ENCODE measurements at places on chromosomes 11 and 22. TPM values are rescaled to one million over a fixed set of nuclear protein-coding genes. Genes with fewer than 3 reads are reported as not detected.

The OR52H1 gene
- not detected for total RNA-seq

The OR1S2 gene
- not detected for total RNA-seq

The OLFML1 gene
- 9.3 TPM for total RNA-seq

GRCh38 chr22:27723158-27723557 is 78.4 kb downstream of the MN1 start:
- no peak for DNase-seq

GRCh38 chr11:65897020-65897471 is 3.1 kb downstream of the FOSL1 start:
- DNase-seq = no peak

DNA sequence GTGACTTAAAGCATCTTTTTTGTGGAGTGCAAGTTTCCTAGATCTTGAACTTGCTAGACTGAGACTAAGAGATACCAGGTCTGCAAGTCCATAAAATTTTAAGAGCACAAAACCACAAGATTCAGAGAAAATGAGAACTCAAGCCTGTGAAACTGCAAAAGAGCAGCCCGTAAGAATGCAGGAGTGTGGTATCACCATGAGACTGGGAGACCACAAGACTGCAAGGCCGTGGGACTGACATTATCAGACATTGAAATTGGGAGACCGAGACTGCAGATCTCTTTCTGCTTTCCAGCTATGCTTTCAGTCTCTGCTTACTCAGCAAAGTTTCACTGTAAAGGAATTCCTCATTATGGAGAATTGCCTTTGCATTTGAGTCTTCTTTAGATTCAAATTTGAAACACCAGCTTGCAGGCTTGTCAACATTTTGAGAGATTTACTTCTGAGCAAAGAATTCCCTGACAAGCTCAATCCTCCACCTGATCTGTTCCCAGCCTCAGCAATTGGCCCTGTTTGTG is 621.2 kb downstream of the KCNA4 start:
- no peak for DNase-seq

DNA sequence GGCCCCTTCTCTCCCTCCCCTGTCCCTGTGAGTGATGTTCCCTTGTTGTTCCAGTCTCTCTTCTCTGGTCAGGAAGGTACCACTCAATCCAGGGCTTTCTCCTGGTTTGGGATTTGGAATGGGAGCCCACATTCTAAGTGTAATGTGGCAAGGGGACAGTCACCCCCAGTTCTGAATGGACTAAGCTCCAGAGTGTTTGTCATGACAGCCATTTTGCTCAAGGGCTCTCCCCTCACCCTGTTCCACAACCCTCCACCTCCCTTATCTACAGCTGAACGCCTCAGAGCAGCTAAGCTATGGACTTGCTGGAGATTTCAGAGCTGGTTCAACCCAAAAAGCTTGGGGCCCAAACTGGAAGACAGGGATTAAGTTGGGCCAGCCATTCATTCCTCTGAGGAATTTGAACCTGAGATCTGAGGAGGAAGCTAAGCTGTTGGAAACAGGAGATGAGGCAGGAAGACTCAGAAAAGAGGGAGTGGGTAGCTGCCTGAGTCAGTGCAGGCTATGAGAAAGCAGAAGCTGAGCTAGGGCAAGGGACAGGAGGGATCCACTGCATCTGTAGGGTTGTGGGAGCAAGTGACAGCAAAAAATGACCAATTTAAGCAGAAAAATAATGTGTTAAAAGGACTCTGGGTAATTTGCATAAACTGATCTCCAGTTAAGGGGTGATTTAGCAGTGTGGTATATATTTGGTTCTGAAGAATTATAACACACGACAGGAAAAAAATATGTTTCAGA is 22.9 kb upstream of the FCHSD2 start:
- no peak for DNase-seq

- no peak for DNase-seq
Observed at GRCh38 chr11:95365348-95365747, 134.3 kb upstream of the SESN3 start.
